Peyer's patch (tissue), 4 donors: ENCODE measurements at places on chromosomes 2 and 18. TPM values are rescaled to one million over a fixed set of nuclear protein-coding genes. Genes with fewer than 3 reads are reported as not detected.

KRTCAP3 gene
- total RNA-seq, result 82.4 TPM

NOTO gene
- total RNA-seq, result not detected

TEX44 gene
- not detected for total RNA-seq

CROCC2 gene
- 0.83 TPM for total RNA-seq

KCNJ13 gene
- total RNA-seq, result 390 TPM

RAB27B gene
- 4.7 TPM for total RNA-seq

EPB41L5 gene
- 52.9 TPM for total RNA-seq

NUP35 gene
- 5.2 TPM for total RNA-seq

GKN1 gene
- total RNA-seq, result not detected

IL1B gene
- not detected for total RNA-seq

GREB1 gene
- 0.88 TPM for total RNA-seq

LRP2 gene
- total RNA-seq, result not detected

DQX1 gene
- 116 TPM for total RNA-seq

RNF103 gene
- 110 TPM for total RNA-seq

QPCT gene
- total RNA-seq, result 1.6 TPM
